ENCODE measurements at places on chromosomes 5 and 9.

DNA sequence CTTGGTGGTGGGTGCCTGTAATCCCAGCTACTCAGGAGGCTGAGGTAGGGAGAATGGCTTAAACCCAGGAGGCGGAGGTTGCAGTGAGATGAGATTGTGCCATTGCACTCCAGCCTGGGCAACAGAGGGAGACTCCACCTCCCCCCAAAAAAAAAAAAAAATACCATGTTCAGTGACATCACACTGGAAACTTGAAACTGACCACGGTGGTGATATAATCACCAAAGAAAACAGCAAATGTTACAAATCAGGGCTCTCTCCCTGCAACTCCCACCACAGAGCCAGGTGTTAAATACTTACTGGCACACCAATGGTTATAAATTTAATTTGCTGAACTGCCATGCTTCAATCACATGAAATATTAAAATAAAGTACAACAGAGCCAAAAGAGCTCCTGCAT lies 81.4 kb downstream of the ZNF608 start:
- DNase-seq: no peak

DNA sequence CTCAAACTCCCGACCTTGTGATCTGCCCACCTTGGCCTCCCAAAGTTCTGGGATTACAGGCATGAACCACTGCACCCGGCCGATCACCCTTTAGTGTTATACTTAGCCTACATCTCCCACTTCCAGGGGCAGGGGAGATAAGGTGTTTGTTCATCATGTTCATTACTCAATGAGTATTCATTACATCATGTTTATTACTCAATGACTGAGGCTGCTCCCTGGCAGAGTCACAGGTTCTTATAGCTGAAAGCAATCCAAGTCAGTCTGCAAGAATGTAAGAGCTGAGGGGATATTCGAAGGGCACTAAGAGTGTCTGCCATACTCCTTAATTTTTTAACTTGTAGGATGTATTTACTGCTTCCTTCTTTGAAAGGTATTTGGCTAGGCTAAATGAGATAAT lies 214.2 kb downstream of the SPATA31D1 start:
- DNase-seq: no peak

- DNase-seq: no peak
These were observed 159.5 kb upstream of the MAST4 start for GRCh38 chr5:66436721-66437120.

DNA sequence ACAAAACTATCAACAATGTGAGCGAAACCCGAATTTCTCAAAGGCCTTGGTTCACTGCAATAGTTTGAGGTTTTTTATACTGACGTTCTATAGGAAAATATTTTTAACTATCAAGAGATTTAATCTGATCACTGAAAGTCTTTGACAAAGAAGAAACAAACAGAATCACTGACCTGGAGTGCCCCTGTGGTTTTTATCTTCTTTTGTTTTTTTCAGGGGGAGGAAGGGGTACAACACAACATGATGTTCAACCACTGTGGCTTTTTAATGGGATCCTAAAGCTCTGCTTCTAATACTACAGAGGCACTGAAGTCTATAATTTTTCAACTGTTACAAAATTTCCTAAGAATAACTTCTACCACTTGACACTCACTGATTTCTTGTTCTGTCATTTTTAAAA lies 185.9 kb downstream of the AP3B1 start:
- no peak for DNase-seq

DNA sequence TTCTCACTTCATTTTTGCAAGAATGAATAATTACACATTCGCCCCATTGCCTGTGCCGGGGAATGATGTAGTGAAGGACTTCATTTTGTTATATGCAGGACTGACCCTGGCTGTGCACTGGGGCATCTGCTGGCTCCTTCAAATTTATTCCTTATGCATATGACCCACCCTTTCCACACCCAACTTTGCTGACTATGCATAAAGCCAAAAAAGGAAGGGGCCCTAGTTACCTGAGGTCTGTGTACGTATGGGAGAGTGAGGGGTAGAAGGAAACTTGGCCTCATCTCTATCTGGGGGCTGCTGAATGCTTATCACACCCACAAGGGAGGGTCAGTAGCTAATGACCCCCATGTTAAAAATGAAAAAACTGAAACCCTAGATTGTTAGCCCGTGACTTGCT lies 259.6 kb downstream of the SMARCA2 start:
- no peak for DNase-seq

DNA sequence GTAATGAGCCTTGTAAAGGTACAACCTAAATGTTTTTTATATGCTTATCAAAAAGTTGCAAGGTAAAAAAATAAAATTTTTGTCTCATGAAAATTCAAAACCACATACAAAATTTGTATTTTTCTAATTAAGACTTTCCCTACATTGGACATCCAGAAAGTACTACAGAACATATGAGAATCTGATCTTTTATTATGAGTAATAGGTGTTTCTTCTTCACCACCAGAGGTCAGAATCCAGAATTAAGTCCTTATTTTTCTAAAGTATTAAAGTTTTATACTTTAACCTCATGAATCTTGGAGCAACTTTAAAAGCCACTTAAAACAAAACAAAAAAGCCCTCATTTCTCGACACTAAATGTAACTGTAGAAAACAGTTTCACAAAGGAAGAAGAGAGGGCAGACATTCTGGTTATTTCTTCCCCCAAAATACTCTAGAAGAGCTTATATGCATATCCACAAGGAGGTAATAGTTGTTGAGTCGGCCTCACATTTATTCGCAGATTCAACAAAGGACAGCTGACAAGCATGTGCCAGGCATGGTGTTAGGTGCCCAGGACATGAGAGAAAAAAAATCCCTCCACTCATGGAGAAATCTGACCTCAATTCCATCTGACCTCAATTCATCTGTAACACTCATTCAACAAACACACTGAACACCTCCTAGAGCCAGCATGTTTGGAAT lies 69.3 kb downstream of the MLLT3 start:
- DNase-seq: no peak

DNA sequence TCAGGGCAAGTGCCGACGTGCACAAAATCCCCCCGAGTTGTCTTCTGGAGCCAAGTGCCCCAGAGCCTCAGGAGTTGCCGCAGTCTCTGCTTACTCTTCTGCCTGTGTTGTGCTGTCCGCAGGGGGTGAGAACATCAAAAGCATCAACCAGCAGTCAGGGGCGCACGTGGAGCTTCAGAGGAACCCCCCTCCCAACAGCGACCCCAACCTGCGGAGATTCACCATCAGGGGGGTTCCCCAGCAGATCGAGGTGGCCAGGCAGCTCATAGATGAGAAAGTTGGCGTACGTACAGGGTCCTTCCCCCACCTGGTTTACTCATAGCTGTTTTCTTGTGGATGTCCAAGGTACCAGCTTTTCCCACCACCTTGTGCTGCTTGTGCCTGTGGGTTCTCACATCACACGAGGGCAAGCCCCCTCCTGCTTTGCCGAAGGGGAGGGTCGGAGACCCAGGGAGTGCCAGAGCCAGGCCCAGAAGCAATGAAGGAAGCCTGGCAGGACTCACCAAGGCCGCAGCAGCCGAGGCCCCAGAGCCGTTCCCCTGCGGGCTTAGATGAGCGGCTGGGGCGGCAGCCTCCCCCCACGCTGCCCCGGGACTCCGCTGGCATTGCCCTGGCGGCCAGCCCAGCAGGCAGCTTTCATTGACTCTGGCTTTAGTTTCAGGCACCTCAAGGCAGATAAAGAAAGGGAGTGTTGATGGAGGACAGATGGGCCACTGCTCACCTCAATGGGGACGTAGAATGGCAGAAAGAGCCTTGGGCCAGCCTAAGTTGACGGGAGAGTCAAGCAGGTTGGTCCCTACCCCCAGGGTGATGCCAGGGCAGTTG lies 33.7 kb upstream of the PRDM12 start:
- DNase-seq: no peak

- no peak for DNase-seq
These were observed 444.0 kb upstream of the TRPC7 start for GRCh38 chr5:136809382-136809781.

- no peak for DNase-seq
These were observed 79.1 kb upstream of the LMX1B start for GRCh38 chr9:126534431-126535186.

- DNase-seq: peak; percentile 47
These were observed 244.7 kb downstream of the BNC2 start for GRCh38 chr9:16625811-16626210.

- no peak for DNase-seq
These were observed 151.2 kb downstream of the SNCAIP start for GRCh38 chr5:122463221-122463620.

GRCh38 chr9:109652971-109653370 lies 127.0 kb upstream of the PALM2AKAP2 start:
- peak; percentile 70 for DNase-seq

DNA sequence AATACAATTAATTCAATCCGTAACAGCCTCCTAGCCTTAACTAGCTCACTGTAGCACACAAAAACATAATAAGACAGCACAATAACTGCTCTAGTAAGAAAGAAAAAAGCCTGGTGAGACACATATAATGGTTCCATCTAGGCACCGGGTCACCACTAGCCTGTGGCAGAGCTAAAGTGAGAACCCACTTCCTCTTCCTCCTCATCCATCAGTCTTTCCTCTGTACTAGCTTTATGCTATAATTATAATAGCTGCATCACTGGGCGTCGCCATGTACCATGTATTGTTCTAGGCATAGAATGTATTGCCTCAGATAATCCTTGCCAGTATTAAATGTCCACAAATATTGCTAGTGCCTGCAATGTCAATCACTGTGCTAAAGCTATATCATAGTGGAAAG lies 23.1 kb downstream of the ADRB2 start:
- no peak for DNase-seq

GRCh38 chr9:4894076-4894475 lies 91.0 kb upstream of the JAK2 start:
- DNase-seq: peak; percentile 3

DNA sequence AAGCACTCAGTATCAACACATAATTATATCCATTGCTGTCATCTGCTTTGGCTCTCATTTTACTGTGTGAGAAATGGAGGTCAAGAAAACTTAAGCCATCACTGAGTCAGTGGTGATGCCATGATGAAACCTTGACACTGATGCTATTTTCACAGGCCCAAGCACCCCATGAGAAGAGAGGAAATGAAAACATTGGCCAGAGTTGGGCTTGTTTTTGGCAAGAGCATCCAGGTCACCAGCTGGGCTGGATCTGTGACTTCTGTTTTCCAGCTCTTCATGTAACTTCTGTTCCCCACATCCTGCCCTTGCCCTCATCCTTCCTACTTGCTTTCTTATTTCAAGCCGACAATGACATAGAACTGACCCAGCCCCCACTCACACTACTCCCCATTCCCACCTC lies 10.0 kb downstream of the LCP2 start:
- no peak for DNase-seq

- DNase-seq: no peak
These were observed 43.5 kb upstream of the COL15A1 start for GRCh38 chr9:98900244-98900643.

DNA sequence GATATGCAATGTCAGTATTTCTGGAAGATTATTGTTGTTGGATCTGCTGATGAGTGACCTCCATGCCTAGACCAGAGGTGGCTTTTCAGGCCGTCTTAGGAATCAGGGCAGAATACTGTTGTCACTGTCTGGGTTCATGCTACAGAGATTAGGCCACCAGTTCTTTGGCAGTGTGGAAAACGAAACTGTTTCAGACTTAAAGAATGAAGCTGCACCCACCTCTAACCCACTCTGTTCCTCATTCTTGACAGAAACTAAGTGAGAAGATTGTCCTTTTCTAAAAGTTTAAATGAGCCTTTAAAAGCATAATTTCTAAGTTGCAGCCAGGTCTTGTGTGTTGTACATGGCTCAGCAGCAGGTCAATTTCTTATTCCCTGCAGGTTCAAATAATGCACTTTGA lies 444.3 kb downstream of the ENC1 start:
- DNase-seq: no peak

GRCh38 chr9:28051559-28052503 lies 478.6 kb upstream of the C9orf72 start:
- peak; percentile 36 for DNase-seq

- DNase-seq: peak; percentile 73
These were observed 26.9 kb upstream of the EEIG1 start for GRCh38 chr9:128007566-128008138.

- DNase-seq: no peak
These were observed 51.9 kb upstream of the IQGAP2 start for GRCh38 chr5:76351176-76351575.

GRCh38 chr9:89137542-89138462 lies 40.8 kb downstream of the SHC3 start:
- DNase-seq: peak; percentile 93

DNA sequence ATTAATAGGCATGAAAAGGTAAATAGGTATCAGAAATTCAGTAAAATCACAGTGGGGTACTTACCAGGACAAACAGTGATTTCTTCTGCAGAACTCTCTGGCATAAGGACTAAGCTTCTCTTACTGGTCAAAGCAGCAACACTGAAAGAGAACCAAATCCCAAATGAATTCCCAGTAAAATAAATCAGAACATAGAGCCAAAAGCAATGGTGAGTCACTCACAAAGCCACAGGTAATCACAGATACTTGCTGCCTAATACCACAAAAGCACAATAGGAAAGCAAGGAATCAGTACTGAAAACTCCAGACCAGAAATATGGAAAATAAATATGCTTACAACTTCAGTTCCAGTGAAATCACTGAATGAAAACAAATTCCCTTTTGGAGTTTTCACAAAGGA lies 50.7 kb downstream of the UIMC1 start:
- peak; percentile 22 for DNase-seq

DNA sequence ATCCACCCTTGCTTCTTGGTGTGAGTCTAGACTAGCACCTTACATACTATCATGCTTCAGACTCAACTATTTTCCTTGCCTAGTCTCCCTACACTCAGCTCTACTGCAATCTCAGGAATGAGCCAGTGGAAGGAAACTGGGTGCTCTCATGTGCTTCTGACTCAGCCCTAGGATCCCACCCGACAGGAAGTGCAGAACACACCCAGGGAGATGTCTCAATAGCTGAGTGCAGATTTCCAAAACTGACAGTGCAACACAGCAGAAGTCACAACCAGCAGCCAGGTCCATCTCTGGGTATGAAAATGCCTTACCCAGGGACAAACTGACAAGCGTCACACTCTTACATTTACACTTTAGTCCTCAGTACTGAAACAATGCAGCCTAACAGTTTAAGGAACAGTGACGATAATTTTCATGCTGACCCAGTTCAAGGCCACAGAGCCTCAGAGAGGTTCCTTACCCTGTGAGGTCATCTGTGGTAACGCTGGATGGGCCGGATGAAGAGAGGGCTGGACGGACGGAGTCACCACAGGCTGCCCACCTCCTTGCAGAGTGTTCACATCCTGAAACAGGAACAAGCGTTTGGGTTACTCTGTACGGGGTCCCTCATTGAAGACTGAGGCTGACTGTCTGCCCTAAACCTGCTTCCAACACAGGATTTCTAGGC lies 33.0 kb downstream of the FKBP15 start:
- DNase-seq: peak; percentile 92

DNA sequence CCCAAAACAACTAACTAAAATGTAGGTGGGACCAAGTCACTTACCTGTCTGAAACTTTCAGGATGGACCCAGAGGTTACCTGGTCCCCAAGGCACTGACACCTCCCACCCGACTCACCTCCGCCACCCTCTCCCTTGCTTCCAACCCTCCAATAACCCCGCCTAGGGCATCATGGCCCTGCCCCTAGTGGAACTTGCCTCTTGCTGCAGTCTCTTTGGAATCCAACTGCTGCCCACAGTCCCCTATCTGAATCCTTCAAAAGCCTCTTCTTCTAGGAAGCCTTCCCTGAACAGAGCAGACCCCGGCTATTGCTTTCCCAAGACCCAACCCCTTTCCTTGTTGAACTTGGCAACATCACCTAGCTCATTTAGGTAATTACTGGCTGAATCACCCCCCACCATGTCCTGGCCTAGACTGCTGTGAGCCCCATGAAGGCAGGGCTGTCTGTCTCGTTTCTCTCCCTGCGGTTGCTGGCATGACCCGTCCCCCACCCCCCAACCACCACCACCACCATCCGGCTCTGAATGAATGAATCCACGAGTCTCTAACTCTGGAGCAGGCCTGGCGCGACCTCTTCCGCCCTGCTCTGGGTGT lies 9.4 kb downstream of the CRB2 start:
- no peak for DNase-seq
